ENCODE measurements at places on chromosomes 6 and 20. TPM values are rescaled to one million over a fixed set of nuclear protein-coding genes. Genes with fewer than 3 reads are reported as not detected.

- no peak overlapping the region for H3K27ac ChIP-seq
- H3K27me3 ChIP-seq, result peaks cover 52% of the 10 kb centered on the region
- DNase-seq, result no peak
- peaks cover 16% of the 10 kb centered on the region for H3K4me1 ChIP-seq
Measured at GRCh38 chr6:7074870-7075269, 32.9 kb upstream of the RREB1 start.

DNA sequence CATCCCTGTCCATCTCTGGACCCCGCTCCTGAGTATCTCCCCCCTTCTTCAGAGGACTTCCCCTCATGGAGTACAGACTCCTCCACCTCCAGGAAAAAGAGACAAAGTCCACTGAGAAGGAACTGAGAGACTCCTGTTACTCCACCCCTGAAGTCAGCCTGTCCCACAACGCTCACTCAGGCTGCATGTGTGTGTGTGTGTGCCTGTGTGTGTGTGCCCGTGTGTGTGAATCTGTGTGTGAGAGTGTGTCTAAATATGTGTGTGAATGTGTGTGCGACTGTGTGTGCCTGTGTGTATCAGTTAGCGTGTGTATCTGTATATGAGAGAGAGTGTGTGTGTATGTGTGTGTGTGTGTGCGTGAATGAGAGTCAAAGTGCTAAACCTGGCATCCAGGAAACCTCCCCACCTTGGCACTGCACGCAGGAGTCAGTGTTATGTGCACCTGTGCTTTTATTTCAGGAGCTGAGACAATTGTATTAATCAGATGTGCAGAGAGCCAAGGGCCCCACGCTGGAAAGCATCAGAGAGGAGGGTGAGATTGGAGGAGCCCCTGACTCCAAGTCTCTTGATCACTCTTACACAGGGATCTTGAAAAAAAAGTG, 39.0 kb downstream of the HLA-A start:
- peaks cover 37% of the 10 kb centered on the region for H3K27me3 ChIP-seq
- H3K36me3 ChIP-seq, result no peaks in the 10 kb centered on the region
- H3K4me3 ChIP-seq, result no peak overlapping the region
- no peak for DNase-seq
- no peak overlapping the region for H3K27ac ChIP-seq

DNA sequence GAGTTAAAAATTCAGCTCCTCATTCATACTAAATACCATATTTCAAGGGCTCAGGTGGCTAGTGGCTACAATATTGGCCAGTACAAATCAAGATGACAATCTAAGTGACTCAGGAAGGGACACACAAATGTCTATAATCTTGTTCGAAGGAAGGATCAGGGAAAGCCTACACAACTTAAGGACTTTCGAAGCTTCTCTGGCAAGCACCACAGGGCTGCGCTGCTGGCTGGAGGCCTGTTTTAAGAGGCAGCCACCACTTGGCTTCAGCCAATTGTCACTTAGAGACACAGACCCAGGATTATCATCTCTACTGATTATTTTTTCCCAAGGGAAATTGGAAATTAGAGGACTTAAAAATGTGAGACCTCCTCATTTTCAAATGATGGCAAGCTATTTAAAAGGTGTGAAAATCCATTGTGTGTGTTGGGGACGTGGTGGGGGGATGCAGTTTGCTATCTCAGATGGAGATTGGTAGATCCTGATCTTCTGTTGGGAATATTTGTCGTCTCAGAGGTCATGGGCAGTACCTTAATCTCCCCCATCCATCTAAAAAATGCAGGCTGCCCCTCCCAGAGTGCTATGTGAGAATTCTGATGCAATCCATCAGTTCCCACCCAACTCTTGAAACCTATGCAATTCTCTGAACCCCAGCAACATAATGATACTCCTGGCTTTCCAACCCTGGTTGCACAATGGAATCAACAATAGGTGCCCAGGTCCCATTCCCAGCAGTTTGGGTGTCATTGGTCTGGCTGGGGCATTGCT, 11.3 kb downstream of the ARHGAP40 start:
- peaks cover 25% of the 10 kb centered on the region for H3K27me3 ChIP-seq
- no peak overlapping the region for H3K27ac ChIP-seq
- no peak overlapping the region for H3K4me3 ChIP-seq
- H3K36me3 ChIP-seq, result no peaks in the 10 kb centered on the region
- H3K4me1 ChIP-seq, result no peaks in the 10 kb centered on the region

DNA sequence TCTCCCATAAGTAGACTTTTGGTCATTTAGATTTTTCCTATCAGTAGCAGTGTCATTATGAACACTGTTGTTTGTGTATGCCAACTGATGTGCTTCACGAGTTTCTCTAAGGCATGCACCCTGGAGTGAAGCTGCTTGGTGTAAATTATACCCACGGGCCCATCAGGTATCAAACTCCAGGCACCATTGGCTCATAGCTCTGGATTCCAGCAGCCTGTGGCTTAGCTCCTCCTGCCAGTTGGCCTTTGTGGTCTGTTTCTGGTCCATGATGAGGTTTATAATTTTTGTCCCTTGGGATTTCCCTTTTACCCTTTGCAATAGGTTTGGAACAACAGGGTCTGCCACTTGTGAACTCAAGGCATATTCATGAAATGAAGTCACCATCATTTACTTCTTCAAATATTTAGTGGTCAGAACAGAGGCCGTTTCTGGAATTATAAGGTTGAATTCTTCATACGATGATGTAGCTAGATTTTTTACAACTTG, 350.5 kb downstream of the PRL start:
- no peak overlapping the region for H3K27ac ChIP-seq
- no peaks in the 10 kb centered on the region for H3K36me3 ChIP-seq

DNA sequence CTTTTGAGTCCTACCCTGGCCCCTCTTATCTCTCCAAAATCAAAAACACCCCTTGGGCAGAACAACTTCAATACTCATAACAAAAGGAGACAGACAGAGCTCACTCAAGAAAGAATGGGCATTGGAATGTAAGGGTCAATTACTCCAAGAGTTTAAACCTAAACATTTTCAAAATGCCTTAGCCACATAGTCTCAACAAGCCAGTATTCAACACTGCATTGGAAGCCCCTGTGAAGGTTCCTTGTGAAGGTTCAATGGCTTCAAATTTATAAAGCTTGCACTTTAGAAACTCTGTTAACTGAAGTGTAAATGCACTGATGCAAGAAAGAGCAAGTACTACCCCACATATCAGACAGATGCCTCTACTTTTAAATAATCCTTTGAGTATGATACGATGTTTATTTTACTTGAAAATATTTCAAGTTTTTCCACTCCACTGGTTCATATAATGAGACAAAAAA, 139.1 kb upstream of the LAMP5 start:
- no peak for DNase-seq
- H3K27me3 ChIP-seq, result no peaks in the 10 kb centered on the region
- no peaks in the 10 kb centered on the region for H3K4me1 ChIP-seq
- no peak overlapping the region for H3K4me3 ChIP-seq
- H3K27ac ChIP-seq, result no peak overlapping the region

DNA sequence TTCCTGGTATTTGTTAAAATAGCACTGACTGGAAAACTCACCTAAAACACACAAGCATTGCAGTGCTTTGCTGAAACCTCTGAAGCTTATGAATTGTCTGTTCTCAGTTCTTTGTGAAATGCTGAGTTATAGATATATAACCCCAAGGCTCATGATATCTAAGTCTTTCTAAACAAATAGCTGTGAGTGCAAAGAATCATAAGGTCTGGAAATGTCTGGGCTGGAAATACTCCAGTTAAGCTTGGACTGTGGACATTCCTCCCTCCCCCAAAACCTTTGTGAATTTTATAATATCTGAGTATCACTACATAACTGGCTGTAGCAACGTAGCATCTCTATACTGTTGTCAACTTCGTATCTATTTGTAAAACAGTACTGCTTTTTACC, 69.1 kb downstream of the CBLN4 start:
- H3K36me3 ChIP-seq, result no peaks in the 10 kb centered on the region
- DNase-seq, result no peak
- H3K4me3 ChIP-seq, result no peak overlapping the region
- H3K27me3 ChIP-seq, result no peaks in the 10 kb centered on the region
- no peaks in the 10 kb centered on the region for H3K4me1 ChIP-seq

DNA sequence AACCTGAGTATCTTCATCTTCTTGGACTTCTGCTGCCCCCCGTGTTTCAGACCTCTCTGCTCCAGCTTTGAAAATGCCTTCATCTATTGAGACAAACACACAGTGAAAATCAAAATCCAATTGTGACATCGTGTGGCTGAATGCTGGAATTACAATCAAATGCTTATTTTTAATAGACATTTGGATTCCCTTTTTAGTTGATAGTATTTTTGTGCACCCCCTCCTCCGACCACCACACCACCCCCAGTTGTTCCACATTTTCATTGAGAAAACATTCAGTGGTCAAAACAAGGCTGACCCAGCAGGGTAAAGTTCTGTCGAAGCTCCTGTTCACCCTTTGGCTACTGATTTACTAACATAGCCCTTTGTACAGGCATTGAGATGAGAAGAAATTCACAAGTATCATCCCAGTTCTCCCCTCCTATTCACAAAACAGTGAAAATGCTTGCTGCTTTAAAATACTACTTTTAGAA, 79.0 kb downstream of the NRSN1 start:
- no peaks in the 10 kb centered on the region for H3K36me3 ChIP-seq
- no peaks in the 10 kb centered on the region for H3K4me1 ChIP-seq
- H3K4me3 ChIP-seq, result no peak overlapping the region
- DNase-seq, result no peak

- no peaks in the 10 kb centered on the region for H3K4me1 ChIP-seq
- DNase-seq, result no peak
- H3K4me3 ChIP-seq, result no peak overlapping the region
- no peaks in the 10 kb centered on the region for H3K36me3 ChIP-seq
- peaks cover 39% of the 10 kb centered on the region for H3K27me3 ChIP-seq
Measured at GRCh38 chr20:46142124-46142523, 24.0 kb downstream of the CD40 start.

DNA sequence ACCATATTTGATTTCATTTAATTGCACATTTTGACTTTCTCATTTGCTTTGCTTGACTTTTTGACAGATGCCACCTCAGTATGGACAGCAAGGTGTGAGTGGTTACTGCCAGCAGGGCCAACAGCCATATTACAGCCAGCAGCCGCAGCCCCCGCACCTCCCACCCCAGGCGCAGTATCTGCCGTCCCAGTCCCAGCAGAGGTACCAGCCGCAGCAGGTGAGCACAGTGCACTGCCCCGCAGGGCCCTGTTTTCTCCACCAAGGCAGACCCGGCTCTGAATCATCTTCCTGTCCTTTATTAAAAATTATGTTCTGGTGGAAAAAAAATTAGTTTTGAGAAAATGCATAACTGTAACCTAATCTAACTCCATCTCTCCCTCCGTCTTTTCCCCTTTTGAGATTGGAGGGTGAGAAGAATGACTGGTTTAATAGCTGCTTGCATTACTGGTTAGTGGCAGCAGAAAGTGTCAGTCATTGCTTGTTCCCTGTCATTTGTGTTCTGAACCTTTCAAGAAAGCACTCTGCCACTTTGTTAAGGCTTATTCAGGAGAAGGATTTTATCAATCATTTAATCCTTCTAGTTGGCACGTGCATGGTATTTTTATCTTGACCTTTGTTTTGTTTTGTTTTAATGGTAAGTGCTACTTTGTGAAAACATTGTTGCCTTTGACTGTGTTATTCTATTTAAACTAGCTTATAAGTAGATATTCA, 124.3 kb downstream of the ARID1B start:
- peaks cover 10% of the 10 kb centered on the region for H3K4me1 ChIP-seq
- no peaks in the 10 kb centered on the region for H3K27me3 ChIP-seq
- H3K27ac ChIP-seq, result no peak overlapping the region
- H3K4me3 ChIP-seq, result no peak overlapping the region

- H3K4me1 ChIP-seq, result peaks cover 24% of the 10 kb centered on the region
- peaks cover 18% of the 10 kb centered on the region for H3K36me3 ChIP-seq
- no peak overlapping the region for H3K27ac ChIP-seq
- DNase-seq, result no peak
Measured at GRCh38 chr6:111423960-111424846, 58.8 kb downstream of the REV3L start.

GRCh38 chr6:12008366-12009179, 3.5 kb upstream of the HIVEP1 start:
- H3K4me3 ChIP-seq, result peak overlapping the region; percentile 98
- H3K27me3 ChIP-seq, result no peaks in the 10 kb centered on the region
- H3K27ac ChIP-seq, result peak overlapping the region; percentile 98
- H3K36me3 ChIP-seq, result peaks cover 9% of the 10 kb centered on the region
- DNase-seq, result peak; percentile 80
- peaks cover 29% of the 10 kb centered on the region for H3K4me1 ChIP-seq

DNA sequence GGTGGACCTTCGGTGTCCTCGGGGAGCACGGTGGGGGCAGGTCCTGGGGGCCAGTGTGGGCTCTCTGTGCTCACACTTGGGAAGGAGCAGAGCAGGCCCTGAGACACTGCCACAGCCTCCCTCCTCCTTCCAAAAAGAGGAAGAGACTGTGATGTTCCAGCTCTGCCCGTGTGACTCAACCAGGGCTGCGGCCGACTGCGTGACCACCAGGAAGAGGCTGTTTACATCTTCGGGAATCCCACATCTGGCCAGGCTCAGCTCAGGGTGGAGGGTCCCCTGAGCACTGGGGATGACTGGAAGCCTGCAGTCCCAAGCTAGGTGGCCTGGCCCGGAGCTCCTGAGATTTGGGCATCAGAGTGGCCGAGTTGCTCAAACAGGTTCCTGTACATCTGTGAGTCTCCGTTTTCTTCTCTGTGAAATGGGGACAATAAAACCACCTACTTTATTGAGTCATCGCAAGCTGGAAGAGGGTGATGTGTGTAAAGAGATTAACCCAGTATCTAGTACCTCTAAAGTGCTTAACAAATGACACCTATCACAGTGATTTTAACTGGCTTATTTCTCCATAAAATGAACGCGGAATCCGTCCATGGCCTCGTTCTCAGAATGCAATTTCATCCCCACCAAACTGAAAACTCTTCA, 242.1 kb downstream of the DLL1 start:
- no peaks in the 10 kb centered on the region for H3K27me3 ChIP-seq
- H3K4me1 ChIP-seq, result peaks cover 4% of the 10 kb centered on the region
- H3K4me3 ChIP-seq, result no peak overlapping the region

DNA sequence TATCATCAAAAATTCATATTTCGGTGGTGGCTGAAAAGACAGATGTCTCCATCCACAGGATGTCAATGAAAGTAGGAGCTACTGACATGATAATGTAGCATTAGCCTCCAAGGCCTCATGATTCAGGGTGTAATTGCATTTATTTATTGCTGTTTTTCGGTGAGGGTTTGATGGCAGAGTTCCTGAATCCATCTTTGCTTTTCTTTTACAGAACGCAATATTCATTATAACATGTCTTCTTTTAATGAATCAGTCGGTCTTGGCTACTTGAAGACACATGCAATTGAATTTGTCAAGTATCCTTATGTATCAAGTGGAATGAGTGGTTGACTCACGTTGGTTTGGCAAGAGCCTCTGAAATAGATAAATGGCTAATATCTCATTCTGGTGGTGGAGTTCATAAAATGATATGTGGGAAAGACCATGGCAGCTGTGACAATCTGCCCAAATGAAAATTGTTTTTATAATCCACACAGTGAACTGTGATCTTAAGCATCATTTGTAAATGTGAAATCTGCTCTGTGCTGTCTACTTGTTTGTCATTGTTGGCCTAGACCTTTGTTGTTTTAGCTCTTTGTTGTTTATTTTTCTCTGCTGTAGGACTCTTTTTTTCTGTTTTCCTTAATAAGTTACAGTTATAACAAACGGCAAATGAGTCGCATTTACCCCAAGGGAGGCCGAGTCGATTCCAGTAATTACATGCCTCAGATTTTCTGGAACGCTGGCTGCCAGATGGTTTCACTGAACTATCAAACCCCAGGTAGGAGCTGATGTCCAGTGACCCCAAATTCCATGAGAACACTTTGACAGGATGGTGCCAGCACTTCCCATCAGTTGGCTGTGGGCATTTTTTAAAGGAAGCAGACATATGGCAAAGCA, 105.7 kb upstream of the LAMP5 start:
- H3K4me1 ChIP-seq, result no peaks in the 10 kb centered on the region
- DNase-seq, result no peak
- no peaks in the 10 kb centered on the region for H3K27me3 ChIP-seq
- H3K36me3 ChIP-seq, result no peaks in the 10 kb centered on the region

Gene POU3F2
- not detected for total RNA-seq

Gene C6orf163
- total RNA-seq, result 0.86 TPM
